ENCODE measurements at places on chromosomes 6 and 20.

- H3K36me3 ChIP-seq = no peaks in the 10 kb centered on the region
- no peak overlapping the region for H3K27ac ChIP-seq
- no peak for DNase-seq
- no peak overlapping the region for H3K4me3 ChIP-seq
Measured at GRCh38 chr20:53557130-53557529, 36.5 kb downstream of the ZNF217 start.

- peaks cover 32% of the 10 kb centered on the region for H3K27me3 ChIP-seq
- no peaks in the 10 kb centered on the region for H3K4me1 ChIP-seq
- H3K27ac ChIP-seq = no peak overlapping the region
Measured at GRCh38 chr6:113651120-113651519, 206.0 kb upstream of the MARCKS start.

GRCh38 chr20:50555662-50556061, 45.5 kb downstream of the PTPN1 start:
- H3K4me3 ChIP-seq = no peak overlapping the region
- peaks cover 22% of the 10 kb centered on the region for H3K4me1 ChIP-seq

GRCh38 chr6:36478051-36478526, 35.3 kb downstream of the KCTD20 start:
- no peak for DNase-seq
- no peaks in the 10 kb centered on the region for H3K27me3 ChIP-seq
- peaks cover 13% of the 10 kb centered on the region for H3K4me1 ChIP-seq
- H3K4me3 ChIP-seq = no peak overlapping the region
- peaks cover 5% of the 10 kb centered on the region for H3K36me3 ChIP-seq

DNA sequence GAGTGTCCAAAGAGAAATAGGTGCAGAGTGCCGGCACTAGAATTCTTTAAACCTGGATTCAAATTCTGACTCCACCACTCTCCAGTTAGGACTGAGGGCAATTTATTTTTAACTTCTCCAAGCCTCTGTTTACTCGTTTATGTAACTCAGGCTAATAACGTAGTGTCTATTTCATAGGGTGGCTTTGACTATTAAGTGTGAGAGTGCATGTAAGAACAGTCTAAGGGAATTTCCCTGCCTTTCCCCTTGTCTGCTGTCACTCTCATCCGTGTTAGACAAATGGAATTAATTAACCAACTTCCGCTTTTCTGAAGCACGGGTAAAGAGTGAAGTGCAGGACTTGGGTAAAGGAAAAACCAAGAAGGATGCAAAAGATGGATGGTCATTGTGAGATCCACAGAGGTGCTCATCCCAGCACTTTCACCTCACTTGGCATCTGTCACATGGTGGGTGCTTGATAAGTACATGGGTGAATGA, 4.1 kb upstream of the ZKSCAN8 start:
- DNase-seq = no peak
- no peaks in the 10 kb centered on the region for H3K27me3 ChIP-seq
- peak overlapping the region; percentile 96 for H3K4me3 ChIP-seq

- H3K36me3 ChIP-seq = no peaks in the 10 kb centered on the region
- H3K27ac ChIP-seq = no peak overlapping the region
- no peaks in the 10 kb centered on the region for H3K4me1 ChIP-seq
- H3K27me3 ChIP-seq = no peaks in the 10 kb centered on the region
- no peak for DNase-seq
Measured at GRCh38 chr20:8940326-8940725, 128.6 kb upstream of the PLCB4 start.

GRCh38 chr6:40389254-40389653, 197.9 kb downstream of the LRFN2 start:
- peak overlapping the region; percentile 78 for H3K27ac ChIP-seq
- no peak for DNase-seq
- H3K4me3 ChIP-seq = no peak overlapping the region
- peaks cover 7% of the 10 kb centered on the region for H3K4me1 ChIP-seq

GRCh38 chr6:57089265-57089664, 723 bp upstream of the ZNF451 start:
- no peaks in the 10 kb centered on the region for H3K27me3 ChIP-seq
- peaks cover 5% of the 10 kb centered on the region for H3K36me3 ChIP-seq
- peak overlapping the region; percentile 87 for H3K4me3 ChIP-seq
- H3K27ac ChIP-seq = peak overlapping the region; percentile 83
- DNase-seq = no peak

- peaks cover 3% of the 10 kb centered on the region for H3K4me1 ChIP-seq
- H3K27me3 ChIP-seq = no peaks in the 10 kb centered on the region
- H3K27ac ChIP-seq = no peak overlapping the region
- no peak for DNase-seq
- H3K36me3 ChIP-seq = peaks cover 7% of the 10 kb centered on the region
Measured at GRCh38 chr6:28368522-28368921, 18.8 kb downstream of the ZKSCAN3 start.

- DNase-seq = no peak
- no peak overlapping the region for H3K4me3 ChIP-seq
- H3K4me1 ChIP-seq = peaks cover 34% of the 10 kb centered on the region
- no peaks in the 10 kb centered on the region for H3K27me3 ChIP-seq
- peaks cover 6% of the 10 kb centered on the region for H3K36me3 ChIP-seq
Measured at GRCh38 chr6:129704708-129705107, 5.3 kb downstream of the ARHGAP18 start.

DNA sequence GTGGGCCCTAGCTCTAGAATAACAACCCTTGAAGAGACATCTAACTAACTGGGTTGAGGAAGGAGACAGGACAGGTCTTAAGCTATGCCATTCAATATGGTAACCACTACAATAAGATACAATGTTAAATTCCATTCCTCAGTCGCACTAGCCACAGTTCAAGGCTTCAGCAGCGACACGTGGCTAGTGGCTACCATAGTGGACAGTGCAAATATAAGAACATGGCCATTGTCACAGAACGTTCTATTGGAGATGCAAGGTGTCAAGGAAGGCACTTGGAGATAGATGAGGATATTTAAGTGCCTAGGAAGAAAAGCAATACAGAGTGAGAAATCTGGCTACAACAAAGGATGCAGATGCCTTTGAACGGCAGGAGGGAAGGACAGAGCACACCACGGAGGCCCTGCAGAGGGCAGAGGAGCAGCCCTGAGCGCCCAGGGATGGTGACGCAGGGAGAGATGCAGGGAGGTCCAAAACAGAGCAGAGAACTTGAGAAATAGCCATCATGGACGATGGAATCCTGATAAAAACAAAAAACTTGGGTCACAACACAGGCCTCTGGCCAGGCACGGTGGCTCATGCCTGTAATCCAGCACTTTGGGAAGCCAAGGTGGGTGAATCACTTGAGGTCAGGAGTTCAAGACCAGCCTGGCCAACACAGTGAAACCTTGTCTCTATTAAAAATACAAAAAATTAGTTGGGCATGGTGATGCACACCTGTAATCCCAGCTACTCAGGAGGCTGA, 140.7 kb downstream of the ZMYND8 start:
- no peak for DNase-seq
- peak overlapping the region; percentile 29 for H3K27ac ChIP-seq
- H3K27me3 ChIP-seq = no peaks in the 10 kb centered on the region
- no peak overlapping the region for H3K4me3 ChIP-seq
- H3K36me3 ChIP-seq = peaks cover 10% of the 10 kb centered on the region

DNA sequence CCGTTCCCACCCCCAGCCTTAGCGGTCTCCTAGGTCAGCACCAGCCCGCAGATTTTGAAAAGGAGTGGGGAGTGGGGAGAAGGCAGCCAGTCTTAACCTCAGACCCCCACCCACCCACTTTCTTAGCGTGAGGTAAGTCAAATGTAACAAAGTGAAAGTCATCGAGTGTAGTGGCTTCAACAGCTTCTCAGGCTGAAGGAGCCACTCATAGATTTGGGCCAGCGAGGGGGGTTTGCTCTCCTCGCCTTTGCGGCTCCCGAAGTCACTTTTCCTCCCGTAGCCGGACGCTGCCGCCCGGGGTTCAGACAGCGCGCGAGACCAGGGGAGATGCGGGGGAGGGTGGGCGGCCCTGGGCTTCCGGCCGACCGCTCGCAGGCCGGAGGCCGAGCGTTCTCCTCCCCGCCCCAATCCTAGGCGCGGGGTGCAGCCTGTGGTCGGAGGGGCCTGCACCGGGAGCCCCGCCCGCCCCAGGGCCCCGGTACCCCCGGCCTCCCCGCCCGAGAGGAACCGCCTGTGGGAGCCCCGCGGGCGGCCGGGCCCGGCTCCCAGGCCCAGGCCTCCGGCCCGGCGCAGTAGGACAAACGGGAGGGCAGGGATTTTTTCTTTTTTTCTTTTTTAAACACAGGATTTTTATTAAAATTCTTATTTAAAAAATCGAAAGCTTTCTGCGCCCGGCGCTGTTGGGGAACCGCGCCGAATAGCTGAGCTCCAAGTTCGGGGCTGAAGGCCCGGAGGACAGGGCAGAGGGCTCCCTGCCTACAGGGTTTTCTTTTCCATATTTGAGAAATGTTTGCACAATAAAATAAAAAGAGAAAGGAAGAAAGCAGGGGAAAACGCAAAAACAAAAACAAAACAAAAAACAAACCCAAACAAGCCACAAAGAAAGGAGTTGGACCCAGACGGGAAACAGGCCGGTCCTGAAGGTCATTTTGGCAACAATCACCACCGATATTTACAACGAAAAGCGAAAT, 3.2 kb downstream of the NKX2-2 start:
- H3K27me3 ChIP-seq = peaks cover 57% of the 10 kb centered on the region
- no peak for DNase-seq
- peaks cover 25% of the 10 kb centered on the region for H3K4me1 ChIP-seq
- H3K36me3 ChIP-seq = no peaks in the 10 kb centered on the region

DNA sequence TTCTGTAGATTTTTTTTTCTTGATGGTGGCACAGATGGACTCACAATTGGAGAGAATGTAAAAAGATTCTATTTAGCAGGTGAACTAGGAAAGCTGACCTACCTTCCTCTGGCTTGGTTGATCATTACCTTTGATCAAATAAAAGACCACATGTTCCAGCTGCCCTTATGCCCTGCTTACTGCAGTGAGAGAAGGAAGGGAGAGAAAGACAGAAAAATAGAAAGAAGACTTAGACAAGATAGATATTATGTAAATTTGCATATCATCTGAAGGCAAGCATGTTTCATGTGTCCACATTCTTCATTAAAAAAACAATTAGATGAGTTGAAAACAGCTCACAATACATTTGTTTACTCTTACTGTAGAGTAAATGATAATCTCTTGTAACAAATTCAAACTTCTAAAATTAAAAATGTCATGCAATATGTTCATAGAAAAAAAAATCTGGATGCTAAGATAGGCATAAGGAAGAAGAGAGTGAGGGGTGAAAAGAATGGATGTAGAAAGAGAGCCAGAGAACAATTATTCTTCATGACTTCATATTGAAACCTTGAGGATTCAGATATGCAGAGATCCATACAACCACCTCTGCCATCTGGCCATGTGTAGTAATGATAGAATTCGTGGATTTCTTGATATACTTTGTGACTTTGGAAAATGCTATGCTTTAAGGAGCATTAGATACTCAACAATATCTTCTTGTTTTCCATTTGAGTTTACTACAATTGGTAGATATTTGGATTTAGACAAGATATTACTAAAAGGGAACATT, 71.7 kb downstream of the RFX6 start:
- no peak overlapping the region for H3K4me3 ChIP-seq
- DNase-seq = no peak
- no peak overlapping the region for H3K27ac ChIP-seq
- no peaks in the 10 kb centered on the region for H3K4me1 ChIP-seq

- DNase-seq = no peak
- no peaks in the 10 kb centered on the region for H3K4me1 ChIP-seq
- H3K4me3 ChIP-seq = no peak overlapping the region
- H3K36me3 ChIP-seq = no peaks in the 10 kb centered on the region
- H3K27ac ChIP-seq = no peak overlapping the region
- no peaks in the 10 kb centered on the region for H3K27me3 ChIP-seq
Measured at GRCh38 chr6:164128101-164128500, 713.6 kb downstream of the QKI start.

DNA sequence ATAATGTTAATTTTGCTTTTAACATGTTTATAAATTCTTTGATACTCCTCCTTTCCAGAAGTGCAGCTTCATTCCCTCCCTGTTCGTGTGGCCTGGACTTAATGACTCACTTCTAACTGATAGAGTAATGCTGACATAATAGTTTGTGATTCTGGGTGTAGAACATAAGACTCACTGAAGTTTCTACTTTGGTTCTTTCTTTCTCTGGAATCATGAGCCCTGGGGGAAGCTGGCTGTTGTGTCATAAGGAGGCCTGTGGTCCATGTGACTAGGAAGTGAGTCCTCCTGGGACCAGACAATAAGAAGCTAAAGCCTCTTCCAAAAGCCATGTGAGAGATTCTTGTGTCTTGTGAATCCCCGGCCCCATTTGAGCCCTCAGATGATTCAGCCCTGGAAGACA, 30.5 kb upstream of the HLA-G start:
- no peak overlapping the region for H3K4me3 ChIP-seq
- H3K27ac ChIP-seq = no peak overlapping the region
- H3K27me3 ChIP-seq = peaks cover 28% of the 10 kb centered on the region
- peaks cover 3% of the 10 kb centered on the region for H3K36me3 ChIP-seq

GRCh38 chr6:150764334-150765066, 101.0 kb upstream of the MTHFD1L start:
- H3K27me3 ChIP-seq = no peaks in the 10 kb centered on the region
- H3K27ac ChIP-seq = no peak overlapping the region
- H3K4me3 ChIP-seq = no peak overlapping the region
- DNase-seq = no peak
- H3K4me1 ChIP-seq = peaks cover 2% of the 10 kb centered on the region

DNA sequence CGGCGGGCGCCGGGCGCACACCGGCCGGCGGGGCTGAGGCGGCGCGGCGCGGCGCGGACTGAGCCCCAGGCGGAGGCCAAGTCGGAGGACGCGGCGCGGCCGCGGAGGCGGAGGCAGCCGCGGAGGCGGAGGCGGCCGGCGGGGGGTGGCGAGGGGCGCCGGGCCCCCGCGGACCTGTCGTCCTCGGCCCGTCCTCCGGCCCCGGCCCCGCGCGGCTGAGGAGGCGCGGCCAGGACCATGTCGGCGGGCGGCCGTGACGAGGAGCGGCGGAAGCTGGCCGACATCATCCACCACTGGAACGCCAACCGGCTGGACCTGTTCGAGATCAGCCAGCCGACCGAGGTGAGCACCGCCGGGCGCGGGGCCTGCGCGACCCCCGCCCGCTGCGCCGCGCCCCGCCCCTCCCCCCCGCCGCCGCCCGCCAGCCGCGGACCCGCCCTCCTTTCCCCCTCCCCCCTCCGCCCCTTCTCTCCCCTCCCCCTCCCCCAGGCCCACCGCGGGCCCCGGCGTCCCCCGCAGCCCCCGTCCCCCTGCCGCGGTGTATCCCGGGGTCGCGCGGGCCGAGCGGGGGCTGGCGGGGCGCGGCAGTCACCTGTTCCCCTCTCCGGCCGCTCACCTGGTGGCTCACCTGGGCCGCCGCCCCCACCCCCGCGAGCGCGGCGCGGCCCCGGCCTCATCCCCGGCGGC, at the start of gene AFDN:
Gene AFDN, plus strand, starts transcription at position 16 of the 687 bp plus-strand sequence. Its CDS starts 222 bp downstream, at position 238.
- no peaks in the 10 kb centered on the region for H3K36me3 ChIP-seq
- peak; percentile 15 for DNase-seq
- peaks cover 43% of the 10 kb centered on the region for H3K4me1 ChIP-seq
- H3K27me3 ChIP-seq = peaks cover 6% of the 10 kb centered on the region
- peak within 1 kb of the TSS; percentile 88 for H3K27ac ChIP-seq
- peak within 1 kb of the TSS; percentile 92 for H3K4me3 ChIP-seq

DNA sequence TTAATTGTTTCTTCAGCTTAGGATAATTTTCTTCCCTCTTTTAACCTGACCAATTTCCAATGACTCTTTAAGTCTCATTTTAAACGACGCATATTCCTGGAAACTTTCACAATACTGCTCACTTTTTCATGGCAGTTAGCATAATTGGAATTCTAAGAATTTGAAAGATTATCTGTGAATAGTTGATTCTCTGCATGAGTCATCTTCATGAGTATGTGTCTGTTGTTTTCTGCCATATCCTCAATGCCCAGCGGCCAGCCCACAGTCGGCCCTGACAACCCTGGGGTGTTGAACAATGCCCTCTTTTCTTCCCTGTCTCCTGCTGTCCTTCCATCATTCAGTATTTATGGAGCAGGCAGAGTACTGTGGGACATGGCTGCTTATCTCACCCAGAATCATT, 554.2 kb downstream of the CDH26 start:
- H3K4me1 ChIP-seq = peaks cover 3% of the 10 kb centered on the region
- peaks cover 25% of the 10 kb centered on the region for H3K27me3 ChIP-seq
- no peaks in the 10 kb centered on the region for H3K36me3 ChIP-seq
- DNase-seq = no peak
